ENCODE measurements at places on chromosomes 16 and 17.

- peak; percentile 18 for DNase-seq
Measured at GRCh38 chr16:2155977-2156848, 631 bp downstream of the TRAF7 start.

DNA sequence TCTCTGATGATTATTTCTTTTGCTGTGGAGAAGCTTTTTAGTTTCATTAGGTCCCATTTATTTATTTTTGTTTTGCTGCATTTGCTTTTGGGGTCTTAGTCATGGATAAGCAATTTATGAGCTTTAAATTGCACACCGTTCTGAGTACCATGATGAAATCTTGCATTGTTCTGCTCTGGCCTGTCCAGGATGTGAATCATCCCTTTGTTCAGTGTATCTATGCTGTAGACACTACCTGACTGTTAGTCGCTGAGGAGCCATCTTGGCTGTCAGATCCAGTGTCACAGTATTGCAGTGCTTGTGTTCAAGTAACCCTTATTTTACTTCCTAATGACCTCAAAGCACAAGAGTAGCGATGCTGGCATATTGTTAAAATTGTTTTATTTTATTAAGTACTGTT is 218.0 kb upstream of the CNTNAP4 start:
- peak; percentile 61 for DNase-seq

DNA sequence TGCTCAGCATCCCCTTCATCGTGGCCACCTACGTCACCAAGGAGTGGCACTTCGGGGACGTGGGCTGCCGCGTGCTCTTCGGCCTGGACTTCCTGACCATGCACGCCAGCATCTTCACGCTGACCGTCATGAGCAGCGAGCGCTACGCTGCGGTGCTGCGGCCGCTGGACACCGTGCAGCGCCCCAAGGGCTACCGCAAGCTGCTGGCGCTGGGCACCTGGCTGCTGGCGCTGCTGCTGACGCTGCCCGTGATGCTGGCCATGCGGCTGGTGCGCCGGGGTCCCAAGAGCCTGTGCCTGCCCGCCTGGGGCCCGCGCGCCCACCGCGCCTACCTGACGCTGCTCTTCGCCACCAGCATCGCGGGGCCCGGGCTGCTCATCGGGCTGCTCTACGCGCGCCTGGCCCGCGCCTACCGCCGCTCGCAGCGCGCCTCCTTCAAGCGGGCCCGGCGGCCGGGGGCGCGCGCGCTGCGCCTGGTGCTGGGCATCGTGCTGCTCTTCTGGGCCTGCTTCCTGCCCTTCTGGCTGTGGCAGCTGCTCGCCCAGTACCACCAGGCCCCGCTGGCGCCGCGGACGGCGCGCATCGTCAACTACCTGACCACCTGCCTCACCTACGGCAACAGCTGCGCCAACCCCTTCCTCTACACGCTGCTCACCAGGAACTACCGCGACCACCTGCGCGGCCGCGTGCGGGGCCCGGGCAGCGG is 3.2 kb downstream of the UTS2R start:
- DNase-seq, result no peak

- no peak for DNase-seq
Measured at GRCh38 chr17:6901086-6901485, 69.6 kb upstream of the TEKT1 start.

- DNase-seq, result no peak
Measured at GRCh38 chr16:69260019-69260418, 51.1 kb upstream of the VPS4A start.

- no peak for DNase-seq
Measured at GRCh38 chr16:23826528-23827045, 9.2 kb upstream of the PRKCB start.

DNA sequence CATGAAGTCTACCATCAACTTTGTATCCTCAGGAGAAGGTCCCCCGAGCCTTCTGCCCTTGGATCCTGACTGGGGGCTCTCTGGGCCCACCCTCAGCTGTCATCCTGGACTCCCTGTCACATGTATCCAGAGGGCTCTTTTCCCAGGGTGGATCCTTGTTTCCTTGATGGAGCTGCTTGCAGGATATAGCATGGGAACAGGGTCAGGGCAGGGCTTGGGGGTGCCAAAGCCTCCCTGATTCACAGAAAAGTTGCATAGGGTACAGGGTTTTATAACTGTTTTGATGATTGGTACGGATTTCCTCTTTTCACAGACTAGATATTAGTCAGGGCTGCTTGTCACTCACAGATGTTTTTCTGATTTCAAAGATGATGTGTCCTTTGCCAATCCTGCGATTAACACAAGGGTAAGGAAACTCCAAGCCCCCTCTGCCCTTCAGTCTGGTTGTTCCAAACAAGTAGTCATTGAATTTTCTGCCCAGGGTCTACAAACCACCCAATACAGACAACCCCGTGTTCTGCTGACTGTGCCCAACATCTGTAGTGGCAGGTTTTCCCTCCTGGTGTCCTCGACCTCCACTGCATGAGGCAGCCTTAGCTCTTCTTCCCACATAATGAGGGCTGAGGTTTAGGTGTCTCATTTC is 20.6 kb upstream of the SLC35G3 start:
- DNase-seq, result no peak

- DNase-seq, result no peak
Measured at GRCh38 chr16:92431-93339, 14.7 kb downstream of the MPG start.

GRCh38 chr16:8928467-8928957 is 35.2 kb downstream of the USP7 start:
- no peak for DNase-seq

DNA sequence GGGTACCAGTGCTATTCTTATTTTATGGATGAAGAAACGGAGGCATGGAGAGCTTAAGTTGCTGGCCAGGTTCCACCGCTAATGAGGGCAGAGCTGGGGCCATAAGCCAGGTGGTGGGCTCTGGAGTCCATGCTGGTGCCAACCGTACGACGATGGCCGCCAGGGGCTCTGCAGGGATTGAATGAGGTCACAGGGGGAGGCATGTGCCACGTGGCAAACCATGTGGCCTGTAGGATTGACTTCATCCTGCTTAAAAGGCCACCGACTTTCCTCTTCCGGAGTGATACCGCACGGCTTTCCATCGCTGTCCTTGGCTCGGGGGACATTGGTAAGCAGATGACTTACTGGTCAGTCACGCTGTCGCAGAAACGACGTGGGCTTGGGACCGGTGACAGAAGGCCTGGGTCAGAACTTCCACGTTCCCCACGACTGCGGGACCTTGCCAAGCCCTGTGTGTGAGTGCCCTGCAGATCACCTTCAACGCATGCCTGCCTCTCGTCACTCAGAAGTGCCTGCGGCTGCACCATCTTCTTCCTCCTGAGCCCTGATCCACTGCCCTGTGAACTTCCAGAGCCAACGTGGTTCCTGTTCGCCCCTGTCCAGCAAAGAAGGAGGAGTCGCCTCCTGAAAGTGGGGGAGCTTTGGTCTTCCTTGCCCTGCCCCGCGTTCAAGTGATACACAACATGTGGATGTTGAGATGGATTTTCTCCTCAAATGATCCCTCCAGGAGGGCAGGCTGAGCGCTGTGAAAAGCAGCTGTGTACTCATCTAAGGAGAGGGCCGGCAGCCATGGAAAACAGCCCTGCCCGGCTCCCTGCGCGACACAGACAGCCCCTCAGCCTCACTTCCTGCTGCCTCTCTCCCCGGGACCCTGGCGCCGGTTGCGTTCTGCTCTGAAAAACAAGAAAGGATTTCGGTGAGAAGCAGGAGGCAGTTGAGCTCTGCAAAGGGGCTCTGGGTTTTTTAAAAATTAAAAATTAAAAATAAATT is 176.7 kb downstream of the C16orf95 start:
- DNase-seq, result no peak

- DNase-seq, result peak; percentile 87
Measured at GRCh38 chr16:74448990-74449389, 27.7 kb upstream of the CLEC18B start.

DNA sequence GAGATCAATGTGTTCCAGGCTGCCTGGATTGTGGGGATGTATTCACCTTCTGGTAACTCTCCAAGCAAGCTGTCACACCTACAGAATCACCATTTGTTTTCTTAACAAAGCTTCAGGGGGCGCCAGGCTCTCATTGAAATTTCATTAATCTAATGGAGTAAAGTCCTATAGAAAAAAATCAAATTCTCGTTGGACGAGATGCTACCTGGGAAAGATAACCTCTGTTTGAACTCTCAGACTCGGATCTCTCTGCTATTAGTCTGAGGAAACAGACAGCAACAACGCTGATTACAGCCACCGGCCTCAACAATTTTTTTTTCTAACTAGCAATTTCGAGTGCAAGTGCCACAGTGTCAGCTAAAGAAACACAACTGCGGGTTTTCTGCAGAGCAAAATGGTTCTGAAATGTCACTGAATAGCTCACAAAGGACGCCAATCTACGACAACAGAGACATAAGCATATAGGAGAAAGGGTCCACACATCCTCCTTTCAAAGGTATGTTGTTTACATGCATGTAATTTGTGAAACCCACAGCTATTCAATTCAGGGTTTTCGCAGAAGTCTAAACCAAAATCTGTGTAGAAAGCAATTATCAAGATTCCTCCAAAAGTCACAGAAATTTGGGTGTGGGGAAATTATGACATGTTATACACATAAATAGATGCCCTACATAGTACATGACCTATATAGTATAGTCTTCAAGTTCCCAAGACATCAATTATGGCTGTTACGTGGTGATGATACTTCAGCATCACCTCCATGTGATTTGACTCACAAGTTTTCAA is 135.8 kb downstream of the SKAP1 start:
- no peak for DNase-seq

- DNase-seq, result peak; percentile 59
Measured at GRCh38 chr17:57107498-57108101, 22.6 kb downstream of the AKAP1 start.

GRCh38 chr16:28317040-28317880 is 24.9 kb downstream of the SBK1 start:
- peak; percentile 68 for DNase-seq

- DNase-seq, result no peak
Measured at GRCh38 chr17:80352991-80353665, 61.8 kb upstream of the ENDOV start.
